ENCODE measurements at places on chromosomes 5 and 9.

DNA sequence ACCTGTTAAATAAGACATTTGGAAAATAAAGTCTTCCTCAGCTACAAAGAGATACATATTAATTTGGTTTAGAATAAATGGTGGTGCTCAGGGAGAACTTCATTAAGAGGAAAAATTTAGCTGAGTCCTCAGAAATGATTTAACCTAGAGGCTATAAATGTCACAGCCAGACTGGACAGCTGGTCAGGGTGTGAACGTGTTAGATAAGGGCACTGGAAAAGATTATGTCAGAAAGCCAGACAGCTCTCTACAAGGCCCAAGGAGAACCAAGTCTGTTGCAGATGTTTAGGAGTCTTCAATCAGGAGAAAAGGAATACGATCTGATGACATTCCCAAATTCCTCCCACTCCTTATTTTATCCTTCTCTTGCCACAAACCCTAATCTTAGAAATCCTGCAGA is 265.2 kb downstream of the MAT2B start:
- no peak for DNase-seq

- DNase-seq, result no peak
These were observed 36.9 kb downstream of the ANKRD33B start for GRCh38 chr5:10600626-10601245.

GRCh38 chr9:96100385-96101300 is 201.3 kb downstream of the HSD17B3 start:
- no peak for DNase-seq

DNA sequence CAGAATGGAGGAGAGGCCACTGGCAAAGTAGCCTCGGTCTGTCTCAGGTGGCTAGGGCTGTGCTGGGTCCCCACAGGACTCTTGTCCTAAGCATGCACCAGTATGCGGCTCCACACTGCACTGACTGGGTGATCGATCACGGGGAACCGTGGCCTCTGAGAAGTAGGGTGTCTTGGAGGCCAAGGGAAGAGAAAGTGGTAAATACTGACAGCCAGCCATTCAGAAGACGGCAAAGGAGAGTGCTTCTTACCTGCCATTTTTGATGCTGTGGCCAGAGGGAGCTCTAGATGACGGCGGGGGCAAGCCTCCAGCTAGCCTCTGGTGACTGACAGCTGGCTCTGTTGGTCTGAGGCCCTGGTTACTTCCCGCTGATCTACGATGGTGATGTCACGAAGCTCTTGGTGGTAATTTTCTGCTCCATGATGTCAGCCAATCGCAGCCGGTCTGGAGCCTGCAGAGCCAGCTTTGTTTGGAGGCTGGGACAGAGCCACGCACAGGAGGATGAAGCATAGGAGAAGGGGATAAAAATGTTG is 40.4 kb upstream of the GADD45G start:
- DNase-seq, result no peak

DNA sequence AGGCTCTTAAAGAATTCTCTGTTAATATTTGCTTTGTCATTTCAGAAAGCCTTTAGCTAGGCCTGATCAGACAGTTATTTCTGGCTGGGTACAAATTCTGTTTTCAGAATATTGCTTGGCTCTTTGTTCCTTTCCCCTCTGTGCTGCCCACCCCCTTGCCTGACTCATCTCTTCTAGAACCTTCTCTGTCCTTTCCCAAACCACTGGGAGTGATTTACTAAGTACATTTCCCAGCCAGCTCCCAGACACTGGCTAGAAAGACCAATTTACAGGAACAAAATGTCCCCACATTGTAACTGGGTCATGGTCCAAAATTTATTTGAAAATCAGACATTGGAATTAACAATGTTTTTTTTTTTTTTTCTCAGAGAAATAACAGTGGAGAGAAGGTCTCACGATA is 133.1 kb upstream of the MAP1B start:
- DNase-seq, result no peak

DNA sequence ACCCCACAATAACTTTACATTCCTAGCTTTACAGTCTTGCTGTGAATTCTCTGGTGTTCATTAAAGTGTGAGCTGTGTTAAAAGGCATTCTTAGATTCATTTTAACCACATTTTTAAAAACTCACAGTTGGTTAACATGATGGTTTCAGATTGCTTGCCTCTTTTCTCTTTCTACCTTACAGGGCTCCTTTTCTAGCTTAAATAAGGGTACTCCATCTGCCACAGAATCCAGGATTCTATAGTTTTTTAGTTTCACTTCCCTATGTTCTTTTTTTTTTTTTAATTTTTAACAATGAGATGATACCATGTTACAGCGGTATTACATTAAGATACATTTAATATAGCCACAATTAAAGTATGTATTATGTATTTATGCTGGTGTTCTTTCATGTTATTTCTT is 3.9 kb upstream of the FBXO4 start:
- no peak for DNase-seq

DNA sequence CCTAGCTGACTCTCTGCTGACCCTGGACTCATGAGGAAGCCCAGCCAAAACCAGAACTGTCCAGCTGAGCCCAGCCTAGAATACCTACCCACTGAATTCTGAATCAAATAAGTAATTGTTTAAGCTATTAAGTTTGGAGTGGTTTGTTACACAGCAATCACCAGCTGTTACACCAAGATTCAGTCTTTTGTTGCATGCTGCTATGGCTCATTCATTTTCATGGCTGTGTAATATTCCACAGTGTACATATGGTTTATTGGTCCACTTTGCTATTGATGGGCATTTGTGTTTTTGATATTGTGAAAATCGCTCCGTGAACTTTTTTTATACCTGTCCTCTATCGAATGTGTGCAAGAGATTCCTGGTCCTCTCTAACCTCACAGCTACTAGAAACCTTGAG is 156.4 kb downstream of the FGF18 start:
- DNase-seq, result no peak

DNA sequence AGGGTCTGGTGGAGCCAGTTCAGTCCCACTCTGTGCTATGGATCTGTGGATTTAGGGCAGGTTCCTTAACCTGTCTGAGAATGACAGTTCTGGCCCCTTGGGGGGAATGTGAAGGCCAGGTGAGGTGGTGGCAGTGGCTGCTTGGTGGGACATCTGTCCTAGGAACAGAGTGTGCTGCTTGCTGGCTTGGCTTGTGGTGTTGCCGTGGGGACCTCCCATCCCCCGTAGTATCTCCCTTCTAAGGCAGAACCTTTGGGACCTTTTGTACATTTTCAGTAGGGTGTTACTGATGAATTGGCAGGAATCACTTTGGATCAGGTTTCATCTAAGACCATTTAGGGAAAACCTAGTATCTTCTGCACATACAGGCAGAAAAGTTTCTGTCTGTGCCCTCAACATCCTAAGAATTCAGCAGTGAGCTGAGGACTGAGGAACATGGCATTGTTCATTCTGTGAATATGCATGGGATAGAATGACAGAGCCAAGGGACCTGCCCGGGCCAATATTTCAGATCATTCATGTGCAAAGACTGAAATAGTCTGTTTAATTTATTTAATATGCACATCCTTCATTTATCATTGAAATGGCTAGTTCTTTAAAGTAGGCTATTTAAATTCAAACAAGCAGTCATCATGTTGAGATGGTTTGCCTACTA is 64.6 kb downstream of the WNK2 start:
- no peak for DNase-seq

DNA sequence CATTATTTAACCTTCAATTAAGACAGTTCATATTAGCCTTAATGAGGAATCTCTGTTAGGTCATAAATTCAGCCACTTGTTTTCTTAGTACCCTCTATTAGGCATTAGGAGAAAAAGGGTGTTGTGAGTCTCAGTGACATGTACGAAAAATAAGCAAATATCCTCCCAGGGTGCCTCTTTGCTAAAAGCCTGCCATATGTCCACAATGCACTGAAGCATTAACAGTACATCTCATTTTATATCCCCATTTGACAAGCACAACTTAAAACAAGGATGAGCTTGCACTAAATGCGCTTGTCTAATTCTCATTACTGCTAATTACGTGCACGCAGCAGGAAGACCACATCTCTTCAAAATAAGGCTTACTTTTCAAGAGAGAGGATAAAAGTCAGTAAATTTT is 48.4 kb upstream of the SRFBP1 start:
- DNase-seq, result no peak

DNA sequence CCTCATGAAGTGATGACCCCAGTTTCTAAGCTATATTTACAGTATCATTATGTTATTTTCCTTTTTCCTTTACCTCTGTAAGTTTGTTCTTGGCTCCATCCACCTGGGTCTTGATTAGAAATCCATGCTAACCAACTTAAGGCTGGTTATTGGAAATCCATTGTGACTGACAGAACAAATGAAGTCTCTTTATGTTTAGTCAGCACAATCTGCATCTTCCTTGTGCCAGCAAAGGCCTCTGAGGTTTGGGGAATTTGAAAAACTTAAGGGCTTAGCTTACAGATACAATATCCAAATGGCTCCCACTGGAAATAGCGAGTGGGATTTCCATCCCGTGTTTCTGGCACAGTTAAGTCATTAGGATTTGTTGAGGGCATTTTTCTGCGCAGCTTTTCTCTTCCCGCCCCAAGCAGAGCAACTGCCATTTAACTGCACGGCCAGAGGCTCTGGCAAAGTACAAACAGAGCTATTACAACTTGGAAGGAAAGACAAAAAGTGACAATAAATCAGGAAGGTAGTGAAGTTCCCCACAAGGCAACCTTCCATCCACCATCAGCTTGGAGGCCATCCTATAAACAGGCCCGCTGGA is 64.2 kb downstream of the DCP2 start:
- DNase-seq, result no peak

GRCh38 chr5:107415762-107416161 is 255.0 kb downstream of the EFNA5 start:
- no peak for DNase-seq

DNA sequence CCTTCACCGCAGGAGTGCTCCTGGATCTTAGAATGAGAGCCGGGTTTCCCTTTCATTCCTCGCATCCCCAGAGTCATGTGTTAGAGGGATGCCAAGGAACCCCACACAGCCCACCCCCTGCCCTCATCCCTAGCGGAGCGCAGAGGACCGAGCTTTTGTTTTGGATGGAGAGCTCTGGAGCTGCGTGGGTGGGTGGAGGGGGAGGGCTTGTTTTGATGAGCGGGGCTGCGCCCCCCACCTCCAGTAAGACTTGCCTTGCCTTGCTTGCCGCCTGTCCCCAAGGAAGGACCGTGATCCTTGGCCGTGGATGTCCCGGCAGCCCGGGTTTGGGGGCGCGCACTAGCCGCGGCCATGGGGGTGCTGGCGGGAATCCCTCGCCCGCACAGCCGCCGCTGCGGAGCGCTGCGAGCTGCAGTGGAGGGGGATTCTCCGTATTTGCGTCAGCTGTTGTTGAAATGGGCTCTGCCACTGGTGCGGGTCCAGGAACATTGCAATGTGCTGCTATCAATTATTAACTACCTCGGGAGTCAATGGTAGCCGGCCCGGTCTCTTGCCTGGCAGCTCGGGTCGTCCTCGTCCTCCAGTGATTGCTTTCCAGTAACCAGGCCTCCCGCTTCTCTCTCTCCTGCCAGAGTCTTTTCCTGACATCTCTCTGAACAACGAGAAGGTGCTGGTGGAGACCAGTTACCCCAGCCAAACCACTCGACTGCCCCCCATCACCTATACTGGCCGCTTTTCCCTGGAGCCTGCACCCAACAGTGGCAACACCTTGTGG is 1.0 kb downstream of the EGR1 start:
- no peak for DNase-seq

DNA sequence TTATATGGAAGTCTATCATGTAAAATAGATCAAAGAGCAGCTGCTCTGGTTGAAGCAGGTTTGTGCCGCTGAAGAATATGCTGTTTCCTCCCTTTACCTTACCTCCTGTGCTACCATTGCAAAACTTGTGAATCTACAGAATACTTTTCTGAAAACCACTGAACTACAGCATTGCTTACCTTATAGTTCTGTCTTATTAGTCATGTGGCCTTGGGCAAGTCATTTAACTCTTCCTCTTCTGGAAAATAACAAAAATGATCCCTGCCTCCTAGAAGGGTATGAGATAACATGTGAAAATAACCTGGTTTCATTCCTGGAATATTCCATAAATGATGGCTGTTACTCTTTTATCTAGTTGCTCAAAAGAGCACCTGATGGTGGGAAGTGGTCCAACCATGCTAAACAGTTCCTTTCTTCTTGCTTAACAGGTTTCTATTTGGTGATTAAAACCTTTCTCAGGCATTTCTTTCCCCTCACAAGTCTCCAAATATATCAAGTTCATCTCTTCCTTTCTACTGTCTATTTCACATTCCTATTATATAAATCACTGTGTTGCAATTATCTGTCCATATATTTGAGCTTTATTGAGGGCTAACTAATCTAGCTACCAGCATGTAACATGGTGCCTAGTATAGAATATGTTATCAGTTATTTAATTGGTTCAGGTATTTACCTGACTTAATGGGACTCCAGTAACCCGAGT is 15.0 kb downstream of the TRIM32 start:
- no peak for DNase-seq

DNA sequence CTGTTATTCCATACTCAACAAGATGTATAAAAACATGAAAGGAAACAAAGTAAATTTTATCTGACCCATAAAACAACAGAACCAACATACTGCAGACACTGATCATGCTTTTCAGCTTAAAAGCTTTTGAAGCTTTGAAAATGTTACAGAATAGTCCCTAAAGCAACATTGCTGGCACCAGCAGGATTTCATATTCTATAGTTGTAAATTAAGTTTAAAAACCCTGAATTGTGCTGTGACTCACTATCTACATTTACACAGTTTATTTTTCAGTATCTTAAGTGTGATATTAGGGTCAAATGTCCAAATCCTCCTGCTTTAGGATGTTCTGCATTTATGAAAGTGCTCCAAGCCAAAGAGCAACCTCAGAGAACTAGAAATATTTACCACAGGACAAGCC is 59.9 kb downstream of the ZFR start:
- no peak for DNase-seq

DNA sequence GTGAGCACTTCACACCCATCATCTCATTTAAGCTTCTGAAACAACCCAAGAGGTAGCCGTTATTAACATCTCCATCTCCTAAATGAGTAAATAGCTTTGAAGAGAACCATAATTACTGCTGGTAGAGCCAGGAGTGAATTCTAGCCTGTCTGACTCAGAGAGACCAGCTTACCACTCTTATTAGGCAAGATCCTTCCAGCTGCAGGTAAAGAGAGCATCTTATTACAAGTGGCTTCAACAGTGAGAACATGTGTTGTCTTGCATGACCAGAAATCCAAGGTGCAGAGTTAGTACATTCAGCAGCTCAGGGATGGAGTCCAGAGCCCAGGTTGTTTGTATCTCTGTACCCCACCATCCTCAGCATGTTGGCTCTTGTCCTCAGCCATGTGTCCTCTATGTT is 10.9 kb upstream of the AFAP1L1 start:
- DNase-seq, result no peak

DNA sequence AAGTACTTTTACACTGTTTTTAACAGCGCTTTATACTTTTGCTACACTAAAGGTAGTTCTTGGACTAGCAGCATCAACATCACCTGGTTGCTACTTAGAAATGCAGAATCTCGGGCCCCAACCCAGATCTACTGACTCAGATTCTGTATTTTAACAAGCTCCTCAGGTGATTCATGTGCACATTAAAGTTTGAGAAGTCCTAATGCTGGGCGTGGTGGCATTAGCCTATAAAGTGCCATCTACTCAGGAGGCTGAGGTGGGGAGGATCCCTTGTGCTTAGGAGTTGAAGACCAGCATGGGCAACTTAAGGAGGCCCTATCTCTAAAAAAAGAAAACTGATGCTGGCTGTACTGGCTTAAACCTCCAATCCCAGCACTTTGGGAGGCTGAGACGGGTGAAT is 26.7 kb downstream of the TMEM252 start:
- no peak for DNase-seq

GRCh38 chr9:135030566-135031226 is 56.8 kb upstream of the OLFM1 start:
- DNase-seq, result no peak

Data from right renal cortex interstitium (tissue), 3 donors.